ENCODE measurements at places on chromosomes 2 and 18.
A peak's percentile ranks its signal among the peaks of the same experiment; 100 is the strongest.

GRCh38 chr2:240581811-240582210 lies 4.7 kb upstream of the CAPN10 start:
- no peak for DNase-seq

GRCh38 chr2:236464140-236464539 lies 105.5 kb upstream of the ACKR3 start:
- DNase-seq, result peak; percentile 2

GRCh38 chr2:207038299-207038698 lies 99.0 kb downstream of the CPO start:
- DNase-seq, result peak; percentile 33

- DNase-seq, result peak; percentile 57
Observed at GRCh38 chr2:225041207-225041850, 939 bp downstream of the DOCK10 start.

- no peak for DNase-seq
Observed at GRCh38 chr2:195503208-195503607, 153.8 kb upstream of the SLC39A10 start.

- no peak for DNase-seq
Observed at GRCh38 chr2:153622285-153622684, 143.7 kb upstream of the RPRM start.

GRCh38 chr18:24400587-24400986 lies 3.0 kb upstream of the OSBPL1A start:
- no peak for DNase-seq

DNA sequence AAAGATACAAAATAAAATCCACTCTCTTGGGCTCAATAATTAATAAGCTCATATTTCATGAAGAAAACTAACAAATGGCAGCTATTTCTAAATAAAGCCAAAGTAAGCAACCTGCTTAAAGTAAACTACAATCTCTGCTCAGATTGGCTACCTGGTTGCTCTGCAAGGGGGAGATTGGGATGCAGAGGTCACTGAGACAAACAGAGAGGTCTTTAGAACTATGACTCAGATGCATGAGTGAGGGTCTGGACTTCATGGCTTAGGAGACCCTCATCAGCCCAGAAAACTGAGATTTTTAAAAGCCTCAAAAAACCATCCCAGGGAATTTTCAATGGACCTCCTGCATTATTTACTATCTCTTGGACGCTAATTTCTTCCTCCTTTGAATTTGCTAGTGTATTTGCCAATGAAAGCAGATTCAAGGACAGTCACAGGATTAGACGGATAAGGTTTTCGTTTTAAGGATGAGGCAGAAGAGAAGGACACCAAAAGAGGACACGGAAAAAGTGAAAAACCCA lies 17.4 kb downstream of the CYTIP start:
- DNase-seq, result no peak

DNA sequence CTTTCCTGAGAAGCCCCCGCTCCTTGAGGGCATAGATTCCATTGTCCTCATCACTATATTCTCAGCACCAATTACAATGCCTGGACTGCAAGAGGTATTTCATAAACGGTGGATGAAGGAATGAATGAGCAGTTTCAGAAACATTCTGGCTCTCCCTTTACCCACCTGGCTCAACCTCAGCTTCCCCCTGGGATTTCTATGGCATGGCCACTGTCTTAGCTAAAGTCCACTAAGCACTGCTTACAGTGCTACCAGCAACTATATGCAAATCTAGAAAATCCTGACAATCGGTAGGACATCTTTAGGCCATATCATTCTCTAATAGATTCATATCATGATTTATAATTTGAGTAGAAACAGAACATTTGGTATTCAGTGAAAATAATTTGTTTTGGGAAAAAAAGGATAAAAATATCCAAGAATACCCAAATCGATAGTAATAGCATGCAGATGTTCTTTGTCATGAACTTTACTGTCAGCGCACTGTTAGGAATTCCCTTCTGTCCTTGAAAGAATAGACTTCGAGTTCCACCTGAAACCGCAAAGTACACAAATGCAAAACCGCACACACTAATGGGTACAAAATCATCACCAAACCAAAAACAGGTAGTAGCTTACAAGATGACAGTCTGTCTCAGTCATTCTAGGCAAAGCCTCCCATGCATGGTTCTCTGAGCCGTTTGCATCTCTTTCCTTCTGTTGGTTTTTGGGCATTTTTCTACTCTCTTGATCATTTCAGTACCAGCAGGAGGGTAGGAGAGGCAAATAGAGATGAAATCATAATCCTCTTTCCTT lies 303.6 kb upstream of the ID2 start:
- DNase-seq, result no peak

GRCh38 chr2:126886211-126886915 lies 12.3 kb upstream of the TEX51 start:
- DNase-seq, result peak; percentile 52

GRCh38 chr2:177602611-177603164 lies 210.1 kb downstream of the AGPS start:
- DNase-seq, result no peak

DNA sequence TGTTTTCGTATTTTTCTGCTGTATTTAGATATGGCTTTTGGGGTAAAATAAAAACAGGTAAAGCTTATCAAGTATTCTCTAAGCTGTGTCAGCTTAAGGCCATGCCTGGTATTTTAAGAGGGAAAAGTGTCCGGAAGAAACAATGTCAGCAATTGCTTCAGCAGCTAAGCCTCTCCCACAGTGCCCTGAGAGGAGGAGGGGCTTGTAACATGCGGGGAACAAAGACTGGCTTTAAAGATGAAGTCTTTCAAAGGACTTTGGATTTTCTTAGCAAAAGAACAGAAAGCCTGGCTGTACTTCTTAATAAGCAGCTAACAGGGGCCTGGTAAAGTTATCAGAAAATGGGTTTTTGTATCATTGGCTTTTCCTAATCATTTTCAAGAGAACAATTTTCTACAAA lies 102.8 kb downstream of the PXDN start:
- DNase-seq, result peak; percentile 22

GRCh38 chr18:31246460-31246859 lies 71.5 kb upstream of the DSG1 start:
- DNase-seq, result no peak

DNA sequence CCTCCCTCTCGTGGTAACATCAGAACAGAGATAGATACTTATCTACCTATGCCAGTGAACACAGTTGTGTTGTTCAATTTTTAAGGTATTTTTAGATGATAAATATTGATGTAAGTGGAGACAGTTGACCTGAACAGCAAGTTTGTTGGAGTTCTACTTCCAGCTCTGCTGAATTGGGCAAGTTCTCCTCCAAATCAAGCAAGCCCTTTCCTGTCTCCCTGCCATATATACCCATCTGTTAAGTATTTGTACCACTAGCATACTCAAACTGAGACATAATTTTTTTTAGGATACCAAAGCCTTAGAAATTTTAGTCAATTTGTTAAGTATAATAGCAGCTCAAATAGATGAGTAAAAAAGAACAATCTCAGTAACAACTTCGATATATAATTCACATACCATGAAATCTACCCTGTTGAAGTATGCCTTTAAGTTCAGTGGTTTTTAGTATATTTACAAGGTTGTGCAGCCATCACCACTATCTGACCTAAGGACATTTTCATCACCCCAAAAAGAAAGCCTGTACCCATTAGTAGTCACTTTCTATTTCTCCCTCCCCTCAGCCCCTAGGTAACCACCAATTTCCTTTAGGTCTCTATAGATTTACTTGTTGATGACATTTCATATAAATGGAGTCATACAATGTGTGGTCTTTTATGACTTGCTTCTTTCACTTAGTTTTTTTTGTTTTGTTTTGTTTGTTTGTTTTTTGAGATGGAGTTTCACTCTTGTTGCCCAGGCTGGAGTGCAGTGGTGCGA lies 61.8 kb downstream of the COX7A2L start:
- DNase-seq, result no peak

- no peak for DNase-seq
Observed at GRCh38 chr18:61993831-61994230, 101.0 kb upstream of the RNF152 start.

Measured in fibroblast of skin of right biceps (primary cell).